ENCODE measurements at places on chromosomes 6 and 20.
A peak's percentile ranks its signal among the peaks of the same experiment; 100 is the strongest.

DNA sequence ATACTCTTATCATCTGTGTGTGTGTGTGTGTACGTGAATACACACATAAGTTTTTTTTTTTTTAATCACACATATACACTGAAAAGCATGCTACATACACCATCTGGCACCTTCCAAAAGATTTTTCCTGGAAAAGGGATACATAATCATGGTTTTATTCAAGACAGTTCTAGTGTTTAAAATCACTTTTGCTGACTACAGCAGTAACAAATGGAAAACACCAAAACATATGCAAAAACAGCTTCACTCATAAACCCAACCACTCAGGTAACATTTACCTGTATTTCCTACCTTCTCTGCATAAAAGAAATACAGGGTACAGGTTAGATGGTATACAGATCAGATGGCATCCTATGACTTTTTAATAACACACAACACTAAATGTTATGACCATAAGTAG is 2.5 kb downstream of the SNX14 start:
- DNase-seq: no peak

DNA sequence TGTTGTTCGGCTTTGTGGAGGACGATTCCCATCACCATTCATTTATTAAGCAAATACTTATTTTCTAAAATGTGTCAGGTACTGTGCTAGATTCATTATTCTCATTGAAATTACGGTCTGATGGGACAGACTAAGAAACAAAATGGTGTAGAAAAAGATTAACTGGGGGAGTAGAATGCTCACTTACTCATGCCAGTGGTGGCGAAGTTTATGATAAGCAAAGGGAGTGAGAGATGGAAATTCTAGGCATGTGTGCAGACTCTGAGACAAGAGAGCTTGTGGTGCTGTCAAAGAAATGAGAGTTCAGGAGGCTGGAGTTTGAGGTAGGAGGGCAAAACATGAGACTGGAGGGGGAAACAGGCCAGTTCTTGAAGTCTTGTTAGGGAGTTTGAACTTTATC is 896 bp downstream of the RPP21 start:
- no peak for DNase-seq

DNA sequence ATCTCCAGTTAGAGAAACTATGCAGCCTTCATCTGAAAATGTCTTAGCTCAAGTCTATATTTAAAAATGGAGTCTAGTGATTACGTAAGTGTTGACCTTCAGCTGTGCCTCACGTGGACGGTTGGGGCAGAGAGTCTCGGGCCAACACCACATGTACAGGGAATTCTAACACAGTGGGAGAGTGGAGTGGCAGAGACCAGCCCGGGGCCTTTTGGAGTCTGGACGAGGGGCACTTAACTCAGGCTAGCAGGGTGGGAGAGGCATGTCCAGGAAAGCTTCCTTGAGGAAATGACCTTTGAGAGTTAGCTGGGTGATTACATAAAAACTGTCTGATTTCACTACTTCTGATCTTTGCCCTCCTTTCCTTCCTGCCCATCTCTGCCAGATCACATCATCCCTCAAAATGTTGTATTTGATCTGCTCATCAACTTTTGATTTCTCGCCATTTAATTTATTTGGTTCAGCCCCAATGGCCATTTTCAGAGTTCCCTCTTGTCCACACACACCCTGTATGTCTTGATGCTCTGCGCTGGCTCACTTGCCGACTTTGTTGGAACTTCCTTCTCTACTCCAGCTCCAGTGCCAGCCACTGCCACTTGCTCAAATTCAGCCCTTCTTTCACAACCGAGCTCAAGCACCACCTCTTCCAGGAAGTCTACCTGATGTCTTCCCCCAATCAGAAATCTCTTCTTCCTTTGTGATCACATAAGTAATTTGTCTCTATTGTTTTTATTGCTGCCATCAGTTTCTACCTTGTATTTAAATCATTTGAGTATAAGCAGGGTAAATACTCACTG is 2.6 kb downstream of the ARMC2 start:
- no peak for DNase-seq

DNA sequence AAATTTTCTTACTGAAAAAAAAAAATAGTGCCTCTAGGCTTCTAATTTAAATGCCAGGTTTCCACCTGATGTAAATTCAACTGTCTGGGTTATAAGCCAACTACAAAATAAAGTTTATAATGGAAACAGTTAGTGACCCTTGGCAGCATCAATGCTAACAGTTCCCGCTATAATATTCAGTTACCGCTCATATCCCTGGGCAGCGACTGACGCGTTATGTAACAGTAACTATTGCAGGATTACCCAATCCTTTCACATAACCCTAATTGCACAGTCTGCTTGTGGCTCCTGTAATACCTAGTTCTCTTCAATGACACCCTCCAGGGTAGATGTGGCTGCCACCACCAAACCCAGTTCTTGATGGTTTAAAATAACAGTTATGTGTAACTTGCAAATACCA is 208.6 kb downstream of the MOXD1 start:
- no peak for DNase-seq

- no peak for DNase-seq
These were observed 4.6 kb upstream of the REV3L start for GRCh38 chr6:111487661-111488060.

GRCh38 chr6:16318538-16318937 is 80.2 kb downstream of the GMPR start:
- DNase-seq: peak; percentile 95

- DNase-seq: no peak
These were observed 159.1 kb downstream of the MTHFD1L start for GRCh38 chr6:151024597-151024996.

- no peak for DNase-seq
These were observed 223.5 kb downstream of the PACRG start for GRCh38 chr6:162951164-162951743.

GRCh38 chr20:1831096-1831495 is 64.1 kb upstream of the SIRPA start:
- DNase-seq: no peak

DNA sequence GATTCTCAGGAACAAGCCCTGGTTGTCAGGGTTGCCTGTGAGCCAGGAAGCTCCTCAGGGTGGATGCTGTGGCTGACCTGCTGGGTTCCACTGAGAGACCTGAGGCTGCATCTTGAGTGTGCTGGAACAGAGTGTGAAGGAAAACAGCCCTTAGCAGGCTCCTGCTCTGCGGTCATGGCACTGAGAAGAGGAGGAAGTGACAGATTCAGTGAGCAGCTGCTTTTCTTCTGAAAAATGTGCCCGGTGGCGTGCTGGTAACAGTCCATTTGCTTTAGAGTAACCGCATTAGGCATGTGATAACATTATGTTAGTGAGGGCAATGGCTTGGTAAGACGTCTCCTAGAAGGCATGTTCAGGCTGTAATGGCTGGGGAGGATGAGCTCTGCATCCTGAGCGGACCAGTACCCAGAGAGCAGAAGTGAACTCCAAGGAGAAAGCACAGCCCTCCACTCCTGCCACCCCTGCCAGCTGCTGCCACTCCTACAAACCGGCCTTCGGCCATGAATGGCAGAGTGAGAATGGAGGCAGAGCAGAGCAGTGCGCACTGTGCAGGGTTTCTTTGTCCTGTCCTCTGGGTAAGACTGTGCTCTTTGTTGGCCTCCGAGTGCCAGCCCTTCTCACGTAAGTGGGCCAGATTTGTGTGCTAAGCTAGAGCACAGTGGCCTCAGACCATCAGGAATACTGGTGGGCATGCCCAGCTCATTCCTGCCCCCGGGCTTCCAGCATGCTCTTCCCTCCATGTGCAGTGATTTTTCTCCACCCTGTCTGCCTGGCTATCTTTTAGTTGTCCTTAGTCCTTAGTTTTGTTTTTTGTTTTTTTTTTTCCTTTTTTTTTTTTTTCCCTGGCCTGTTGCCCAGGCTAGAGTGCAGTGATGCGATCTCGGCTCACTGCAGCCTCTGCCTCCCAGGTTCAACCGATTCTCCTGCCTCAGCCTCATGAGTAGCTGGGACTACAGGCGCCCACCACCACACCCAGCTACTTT is 98.1 kb upstream of the VSTM2L start:
- DNase-seq: no peak

GRCh38 chr6:18253635-18254034 is 10.7 kb downstream of the DEK start:
- DNase-seq: no peak

GRCh38 chr20:23690581-23690980 is 1.7 kb upstream of the CST4 start:
- peak; percentile 37 for DNase-seq

GRCh38 chr6:126204598-126204997 is 135.3 kb upstream of the CENPW start:
- no peak for DNase-seq

GRCh38 chr6:22068561-22069305 is 228.1 kb downstream of the PRL start:
- peak; percentile 14 for DNase-seq

- DNase-seq: no peak
These were observed 64.3 kb upstream of the BTBD3 start for GRCh38 chr20:11853359-11853758.

GRCh38 chr20:16488086-16488485 is 85.2 kb downstream of the KIF16B start:
- DNase-seq: no peak

GRCh38 chr20:56630086-56630493 is 984 bp downstream of the TFAP2C start:
- no peak for DNase-seq

- DNase-seq: no peak
These were observed 112.2 kb upstream of the SULF2 start for GRCh38 chr20:47897461-47897860.

- no peak for DNase-seq
These were observed 61.0 kb upstream of the VSTM2L start for GRCh38 chr20:37841971-37842370.

GRCh38 chr6:157282284-157282683 is 41.0 kb downstream of the TMEM242 start:
- DNase-seq: no peak

- DNase-seq: no peak
These were observed 21.1 kb downstream of the AHCY start for GRCh38 chr20:34282041-34282440.

- no peak for DNase-seq
These were observed 23.5 kb downstream of the TM9SF4 start for GRCh38 chr20:32132911-32133549.

GRCh38 chr6:113067612-113068275 is 720.6 kb downstream of the RFPL4B start:
- peak; percentile 40 for DNase-seq
